ENCODE measurements at places on chromosomes 5 and 9. TPM values are rescaled to one million over a fixed set of nuclear protein-coding genes. Genes with fewer than 3 reads are reported as not detected.

Gene PTPN3
- total RNA-seq = 16.9 TPM

DNA sequence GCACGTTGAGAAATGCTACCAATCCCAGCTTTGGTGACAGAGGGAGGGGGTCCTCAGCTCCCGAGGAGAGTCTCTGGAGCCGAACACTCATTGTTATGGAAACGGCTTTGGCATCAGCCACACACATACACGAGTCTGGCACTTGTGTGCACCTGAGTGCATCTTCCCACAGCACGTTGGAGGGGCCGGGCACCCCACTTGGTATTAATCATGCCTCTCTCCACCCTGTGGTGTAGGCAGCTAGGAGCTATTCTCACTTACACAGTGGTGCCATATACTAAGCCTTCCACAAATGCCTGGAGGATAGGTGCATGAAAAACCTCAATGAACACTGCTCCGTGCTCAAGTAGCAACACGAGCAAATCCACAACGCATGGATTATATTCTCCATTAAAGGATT is 133.9 kb upstream of the PANK3 start:
- no peak for DNase-seq

GRCh38 chr9:6014670-6015270 is 654 bp downstream of the RANBP6 start:
- DNase-seq = no peak

DNA sequence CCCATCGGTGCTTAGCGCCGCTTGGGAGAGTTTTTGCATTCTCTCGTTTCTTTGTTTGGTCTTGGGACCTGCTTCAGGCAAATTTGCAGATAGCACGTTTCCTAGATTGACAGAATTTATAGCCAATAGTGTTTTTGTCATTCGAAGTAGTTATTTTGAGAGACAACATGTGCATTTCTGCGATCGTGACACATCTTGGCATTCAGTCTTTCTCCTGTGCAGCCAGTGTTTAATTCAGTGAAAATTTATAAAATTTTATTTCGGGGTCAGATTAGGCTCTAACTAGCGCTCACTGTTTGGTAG is 830 bp downstream of the PRRC1 start:
- DNase-seq = no peak

DNA sequence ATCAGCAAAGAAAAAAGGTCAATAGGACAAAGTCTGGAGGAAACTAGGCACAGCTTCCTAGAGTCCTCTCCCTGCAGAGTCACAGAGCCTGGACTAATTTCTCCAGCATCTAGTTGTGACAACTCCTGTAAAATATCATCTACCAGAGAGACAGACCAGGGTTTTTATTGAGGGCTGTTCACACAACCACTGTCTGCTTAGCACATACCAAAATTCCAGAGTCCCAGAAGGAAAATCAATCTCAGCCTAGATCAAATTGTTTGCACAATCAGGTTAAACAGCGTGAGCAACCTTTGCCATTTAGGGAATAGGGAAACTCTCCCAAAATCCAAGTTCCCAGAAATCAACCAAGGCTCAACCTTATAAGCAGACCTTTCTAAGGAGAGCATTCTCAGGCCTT is 190.3 kb downstream of the SYK start:
- DNase-seq = no peak
